ENCODE measurements at places on chromosomes 7 and 10.

DNA sequence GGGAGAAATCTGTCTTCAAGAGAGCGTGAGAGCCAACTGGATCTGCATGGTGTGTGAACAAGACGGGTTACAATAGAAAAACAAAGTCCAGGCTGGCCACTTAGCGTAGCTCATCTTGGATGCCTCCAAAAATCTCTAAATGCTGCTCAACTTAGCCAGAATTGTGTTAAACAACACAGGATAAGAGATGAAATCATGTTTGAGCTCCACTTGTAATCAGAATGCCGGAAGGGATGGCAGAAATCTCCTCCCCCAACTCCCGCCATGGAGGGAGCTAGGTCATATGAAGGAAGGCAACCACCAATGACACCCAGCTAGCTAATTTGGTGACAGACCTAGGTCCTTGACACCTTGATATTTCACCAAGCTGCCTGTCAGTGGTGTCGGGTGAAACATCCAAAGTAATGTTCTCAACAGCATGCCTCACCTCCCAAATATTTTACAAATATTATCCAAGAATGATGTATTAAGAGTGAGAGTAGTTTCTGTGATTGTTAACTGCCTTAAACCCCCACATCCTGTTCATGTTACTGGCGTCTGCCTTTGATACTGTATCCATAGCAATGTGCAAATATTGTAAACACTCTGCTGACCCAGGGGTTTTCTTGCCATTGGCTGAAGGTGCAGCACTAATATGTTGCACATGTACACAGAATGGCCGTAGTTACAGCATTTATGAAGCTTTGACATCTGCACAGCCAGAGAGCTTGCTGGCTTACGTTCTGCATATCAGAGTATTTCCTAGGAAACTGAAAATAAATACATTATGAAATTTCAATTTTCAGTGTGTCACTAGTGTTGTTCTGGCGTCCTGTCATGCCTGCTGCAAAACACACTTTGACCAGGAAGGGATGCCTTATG lies 25.8 kb downstream of the TMEM254 start:
- DNase-seq = no peak

GRCh38 chr7:26583094-26583648 lies 281.2 kb downstream of the SKAP2 start:
- no peak for DNase-seq

DNA sequence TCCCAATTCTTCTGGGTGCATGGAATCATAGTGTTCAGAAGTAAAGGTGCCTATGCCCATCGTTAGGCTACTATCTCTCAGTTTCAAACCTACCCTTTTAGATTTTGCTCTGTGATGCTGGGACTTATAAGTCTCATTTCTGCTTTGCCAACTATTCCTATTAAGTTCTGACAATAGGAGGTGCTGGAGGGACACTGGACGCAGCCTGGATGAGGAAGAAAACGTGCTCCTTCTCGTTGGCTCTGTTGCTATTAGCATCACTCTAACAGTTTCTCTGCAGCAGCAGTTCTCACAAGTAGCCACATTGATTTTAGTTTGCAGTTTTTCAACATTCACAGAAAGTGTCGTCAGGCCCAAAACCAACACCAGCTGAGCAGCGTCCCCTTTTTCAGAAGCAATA lies 72.4 kb downstream of the ABCC2 start:
- peak; percentile 20 for DNase-seq

DNA sequence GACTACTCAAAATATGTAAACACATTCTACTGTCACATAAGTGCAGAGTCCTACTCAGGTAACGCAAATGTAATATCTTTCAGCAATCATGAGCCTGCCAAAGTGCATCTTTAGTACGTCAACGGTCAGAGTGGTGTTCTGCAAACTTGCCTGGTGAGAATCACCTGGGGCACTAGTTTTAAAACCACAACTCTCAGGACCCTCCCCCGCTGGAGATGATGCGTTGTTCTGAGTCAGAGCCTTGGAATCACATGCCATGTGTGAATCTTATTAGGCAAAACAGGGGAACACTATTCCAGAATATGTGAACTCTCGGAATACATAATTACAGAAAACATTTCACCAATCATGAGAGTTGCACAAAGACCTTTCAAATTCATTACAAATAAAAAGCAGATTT lies 115.7 kb downstream of the TPK1 start:
- DNase-seq = no peak

DNA sequence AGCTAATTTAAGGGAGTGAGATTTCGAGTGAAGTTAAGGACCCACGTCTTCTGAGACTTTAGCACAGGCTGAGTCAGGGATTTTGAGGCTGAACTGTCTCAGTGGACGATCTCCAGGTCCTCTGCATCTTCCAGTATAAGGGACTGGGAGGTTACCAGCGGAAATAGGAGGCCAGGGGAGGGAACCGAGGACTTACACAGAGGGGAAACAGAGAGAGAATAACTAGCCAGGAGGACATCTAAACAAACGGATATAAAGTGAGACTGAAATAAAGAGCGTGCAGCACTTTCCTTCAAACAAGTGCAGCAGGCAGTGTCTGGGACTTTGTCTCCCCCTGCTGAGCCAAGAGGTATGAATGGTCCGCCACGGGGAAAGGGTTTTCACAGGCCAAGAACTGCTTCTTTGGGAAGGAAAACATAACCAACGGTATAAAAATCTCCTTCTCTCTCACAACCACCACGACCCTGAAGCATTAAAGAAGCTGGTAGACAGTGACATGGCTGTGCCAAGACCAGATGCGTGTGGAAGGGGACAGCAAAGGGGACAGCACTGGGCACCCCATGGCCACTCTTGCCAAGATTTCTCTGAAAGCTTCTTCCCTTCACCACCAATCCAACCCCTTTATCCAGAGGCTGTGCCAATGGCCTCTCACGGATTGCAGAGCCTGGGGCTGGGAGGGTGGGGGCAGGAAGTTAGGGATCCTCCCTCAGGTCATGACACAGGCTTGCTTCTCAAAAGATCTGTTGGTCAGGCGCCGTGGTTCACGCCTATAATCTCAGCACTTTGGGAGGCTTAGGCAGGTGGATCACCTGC lies 72.0 kb downstream of the SLC37A3 start:
- DNase-seq = peak; percentile 60

- no peak for DNase-seq
Measured at GRCh38 chr10:112027731-112028280, 155.8 kb downstream of the GPAM start.

DNA sequence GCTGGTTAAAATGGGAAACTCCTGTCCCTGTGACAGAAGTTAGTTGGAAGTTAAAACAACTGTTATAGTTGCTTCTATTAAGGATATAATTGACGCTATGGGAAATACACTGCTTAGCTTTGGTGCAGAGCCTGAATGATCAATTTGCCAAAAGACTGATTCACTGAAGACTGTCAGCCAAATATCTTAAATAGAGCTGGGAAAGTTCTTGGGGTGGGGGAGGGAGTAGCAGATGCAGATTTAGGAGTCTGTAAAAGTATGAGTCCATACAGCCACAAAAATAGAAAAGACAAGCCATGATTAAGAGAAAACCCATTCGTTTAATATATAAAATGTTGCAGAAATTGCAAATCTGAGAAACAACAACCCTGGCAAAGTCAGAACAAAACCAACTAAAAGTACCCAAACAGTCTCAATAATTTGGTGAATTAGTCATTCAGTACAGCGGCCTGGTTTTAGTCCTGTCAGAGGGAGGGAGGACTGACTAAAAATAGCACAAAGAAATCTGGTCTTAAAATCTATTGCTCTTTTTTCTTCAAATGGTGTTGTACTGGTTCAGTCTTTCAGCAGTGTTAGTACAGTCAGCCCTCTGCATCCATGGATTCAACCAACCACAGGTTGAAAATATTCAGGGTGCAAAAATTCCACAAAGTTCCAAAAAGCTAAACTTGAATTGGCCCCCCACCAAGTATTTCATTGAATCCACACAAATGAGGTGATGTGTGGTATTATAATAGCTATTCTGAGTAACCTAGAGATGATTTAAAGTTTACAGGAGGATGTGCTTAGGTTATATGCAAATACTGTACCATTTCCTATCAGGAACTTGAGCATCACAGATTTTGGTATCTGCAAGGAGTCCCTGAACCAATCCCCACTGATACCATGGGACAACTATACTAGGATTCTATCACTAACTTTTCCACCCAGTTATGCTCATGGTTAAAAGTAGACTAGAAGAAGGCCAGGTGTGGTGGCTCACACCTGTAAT lies 30.0 kb downstream of the STK17A start:
- no peak for DNase-seq

DNA sequence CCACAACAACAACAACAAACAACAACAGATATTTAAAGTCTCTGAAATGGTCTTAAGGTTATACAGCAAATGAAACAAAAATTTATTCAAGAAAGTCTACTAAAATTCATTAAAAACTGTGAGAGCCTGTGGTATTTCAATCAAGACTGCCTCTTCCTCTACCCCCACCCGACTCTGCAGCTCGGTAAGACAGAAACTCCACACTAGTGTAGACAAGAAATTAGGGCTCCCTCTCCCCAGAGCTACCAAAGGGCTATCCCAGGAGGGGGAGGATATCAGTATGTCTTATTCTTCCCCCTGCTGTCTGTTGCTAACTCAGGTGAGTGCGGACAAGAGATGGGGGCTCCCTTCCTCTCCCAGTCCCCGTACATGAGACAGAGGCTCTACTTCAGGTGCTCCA lies 71.0 kb upstream of the TMEM140 start:
- DNase-seq = no peak

DNA sequence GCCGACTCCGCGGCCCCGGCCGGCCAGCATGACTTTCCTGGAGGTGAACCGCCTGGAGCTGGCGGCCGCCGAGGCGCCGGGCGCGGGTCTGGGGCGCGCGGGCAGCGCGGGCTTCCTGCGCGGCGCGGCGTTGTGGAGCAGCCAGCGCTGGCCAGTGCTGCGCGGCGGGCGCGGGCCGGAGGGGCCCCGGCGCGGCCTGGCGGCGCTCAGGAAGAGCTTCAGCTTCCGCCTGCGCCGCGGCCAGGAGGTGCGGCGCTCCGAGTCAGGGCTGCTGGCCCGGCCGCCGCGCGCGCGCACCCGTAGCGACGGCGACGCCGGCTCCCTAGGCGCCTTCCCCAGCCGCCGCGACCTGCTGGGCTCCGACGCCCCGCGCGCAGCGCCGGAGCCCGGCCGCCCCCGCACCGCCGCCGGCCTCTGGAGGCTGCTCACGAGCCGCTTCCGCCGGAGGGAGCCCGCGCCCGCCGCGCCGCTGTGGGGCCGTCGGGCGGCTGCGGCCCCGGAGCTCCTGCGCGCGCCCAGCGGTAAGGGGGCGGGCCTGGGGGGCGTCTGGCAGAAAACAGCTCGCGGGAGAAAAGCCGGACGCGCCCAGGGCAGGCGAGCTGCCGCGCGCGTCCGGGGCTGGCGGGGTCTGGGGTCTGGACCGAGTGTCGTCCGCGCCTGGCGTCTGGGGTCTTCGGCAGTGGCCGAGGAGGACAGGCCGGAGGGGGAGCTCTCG lies 29.0 kb downstream of the AGAP3 start:
- no peak for DNase-seq

DNA sequence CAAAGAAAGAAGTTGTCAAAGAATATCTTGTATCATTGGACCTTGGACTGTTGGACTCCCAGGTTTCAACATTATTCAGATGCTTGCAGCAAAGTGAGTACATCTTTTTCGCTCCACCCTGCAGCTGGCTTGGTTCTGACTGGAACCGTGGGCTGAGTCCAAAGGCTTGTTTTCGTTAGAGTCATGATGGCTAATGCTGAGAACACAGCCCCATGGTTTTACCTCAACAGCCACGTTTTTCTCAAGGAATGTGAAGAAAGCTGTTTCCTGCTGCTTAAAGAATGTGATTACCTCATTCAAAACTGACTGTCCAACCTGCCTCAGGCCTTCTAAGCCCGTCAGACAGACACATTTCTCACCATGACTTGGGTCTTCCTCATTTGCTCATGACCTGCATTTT lies 69.5 kb downstream of the STEAP1B start:
- no peak for DNase-seq

- no peak for DNase-seq
Measured at GRCh38 chr7:6655636-6656385, 18.7 kb downstream of the ZNF316 start.

GRCh38 chr10:108241166-108241565 lies 1076.7 kb upstream of the SORCS1 start:
- DNase-seq = no peak

GRCh38 chr7:77244222-77244934 lies 44.8 kb upstream of the FGL2 start:
- no peak for DNase-seq

GRCh38 chr10:120926611-120927010 lies 75.4 kb downstream of the WDR11 start:
- no peak for DNase-seq

- no peak for DNase-seq
Measured at GRCh38 chr10:118547282-118547681, 48.2 kb downstream of the PRLHR start.

GRCh38 chr7:50908628-50909290 lies 126.1 kb upstream of the GRB10 start:
- DNase-seq = no peak

DNA sequence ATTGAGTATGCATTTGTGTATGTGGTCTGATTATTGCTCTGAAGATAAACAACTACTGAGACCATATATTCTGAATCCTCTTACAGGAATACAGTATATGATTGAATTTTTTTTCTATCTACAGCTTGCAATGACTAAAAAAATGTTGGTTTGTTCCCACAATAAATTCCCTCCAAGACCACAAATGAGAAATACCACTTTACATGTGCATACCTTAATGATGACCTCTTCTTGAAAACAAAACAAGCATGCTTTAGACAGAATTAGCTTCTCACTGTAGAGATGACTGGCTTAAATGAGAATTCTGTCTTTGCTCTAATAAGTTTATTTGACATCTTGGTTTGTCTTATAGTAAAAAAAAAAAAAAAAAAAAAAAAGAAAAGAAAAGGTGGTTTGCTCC lies 241.5 kb downstream of the PCDH15 start:
- no peak for DNase-seq

- no peak for DNase-seq
Measured at GRCh38 chr10:117615649-117616048, 73.1 kb downstream of the EMX2 start.

DNA sequence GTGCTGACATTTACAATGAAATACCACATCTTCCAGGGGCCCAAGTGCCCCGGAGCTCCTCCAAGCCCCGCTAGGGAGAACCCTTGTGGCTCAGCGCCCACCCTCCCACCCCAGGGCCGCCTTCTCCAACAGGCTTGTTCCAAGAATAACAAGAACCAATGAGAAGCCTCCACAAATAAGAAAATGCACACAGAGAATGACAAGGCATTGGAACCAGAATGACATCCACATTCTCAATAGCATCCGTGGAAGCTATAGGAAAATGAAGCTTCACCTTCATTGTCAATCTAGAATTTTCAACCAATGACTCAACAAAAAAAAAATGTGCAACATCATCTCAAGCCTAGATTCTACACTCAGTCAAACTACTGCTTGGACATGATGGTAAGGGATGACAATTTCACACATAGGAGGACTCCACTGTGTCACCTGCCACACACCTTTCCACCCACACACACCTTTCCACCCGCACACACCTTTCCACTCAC lies 50.4 kb upstream of the PPP2R2D start:
- DNase-seq = no peak

GRCh38 chr7:2643386-2644219 lies 11.8 kb downstream of the TTYH3 start:
- peak; percentile 78 for DNase-seq

GRCh38 chr10:87095236-87095945 lies 385 bp downstream of the SHLD2 start:
- peak; percentile 75 for DNase-seq

Measured in OCI-LY7 (cell line).